ENCODE measurements at places on chromosomes 7 and 10.

DNA sequence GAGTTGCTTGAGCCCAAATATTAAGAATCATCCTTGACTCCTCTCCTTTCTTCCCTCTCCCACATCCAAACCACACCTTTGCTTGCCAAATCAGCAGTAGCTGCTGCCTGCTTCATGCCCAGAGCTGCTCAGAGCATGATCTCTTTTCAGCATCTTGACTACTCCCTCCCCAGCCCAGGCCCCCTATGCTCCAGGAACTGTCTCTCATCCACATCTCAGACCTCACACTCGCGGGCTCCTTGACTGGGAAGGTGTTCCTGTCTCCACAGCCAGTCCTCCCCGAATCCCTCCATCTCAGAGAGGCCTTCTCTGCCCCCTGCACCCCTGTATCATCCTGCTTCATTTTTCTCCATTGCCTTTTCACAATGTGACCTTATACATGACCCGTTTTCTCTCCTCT is 157.0 kb downstream of the DNAJB6 start:
- DNase-seq: no peak

- DNase-seq: no peak
Observed at GRCh38 chr10:26085549-26085948, 131.0 kb upstream of the GAD2 start.

- peak; percentile 71 for DNase-seq
Observed at GRCh38 chr10:48742891-48743860, 58.5 kb downstream of the WDFY4 start.

DNA sequence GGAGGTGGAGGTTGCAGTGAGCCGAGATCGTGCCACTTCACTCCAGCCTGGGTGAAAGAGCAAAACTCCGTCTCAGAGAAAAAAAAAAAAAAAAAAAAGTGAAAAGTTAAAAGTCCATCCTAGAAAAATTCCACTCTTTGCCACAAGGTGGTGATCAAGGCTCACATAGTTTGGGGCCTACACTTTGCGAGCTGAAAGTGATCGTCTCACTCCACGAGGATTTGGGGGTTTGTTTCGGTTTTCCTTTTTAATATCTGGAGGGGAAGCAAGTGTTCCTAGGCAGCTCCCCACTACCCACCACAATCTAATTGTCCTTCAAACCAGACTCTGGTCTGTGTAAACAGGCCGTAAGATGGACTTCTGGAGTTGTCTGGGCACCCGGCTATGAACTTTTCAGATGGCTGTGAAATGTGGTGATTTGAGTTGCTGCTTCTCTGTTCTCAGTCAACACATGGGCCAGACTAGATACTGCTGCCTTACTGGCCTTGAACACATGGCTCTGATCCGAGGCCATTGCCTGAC is 27.1 kb downstream of the PRLHR start:
- peak; percentile 59 for DNase-seq

DNA sequence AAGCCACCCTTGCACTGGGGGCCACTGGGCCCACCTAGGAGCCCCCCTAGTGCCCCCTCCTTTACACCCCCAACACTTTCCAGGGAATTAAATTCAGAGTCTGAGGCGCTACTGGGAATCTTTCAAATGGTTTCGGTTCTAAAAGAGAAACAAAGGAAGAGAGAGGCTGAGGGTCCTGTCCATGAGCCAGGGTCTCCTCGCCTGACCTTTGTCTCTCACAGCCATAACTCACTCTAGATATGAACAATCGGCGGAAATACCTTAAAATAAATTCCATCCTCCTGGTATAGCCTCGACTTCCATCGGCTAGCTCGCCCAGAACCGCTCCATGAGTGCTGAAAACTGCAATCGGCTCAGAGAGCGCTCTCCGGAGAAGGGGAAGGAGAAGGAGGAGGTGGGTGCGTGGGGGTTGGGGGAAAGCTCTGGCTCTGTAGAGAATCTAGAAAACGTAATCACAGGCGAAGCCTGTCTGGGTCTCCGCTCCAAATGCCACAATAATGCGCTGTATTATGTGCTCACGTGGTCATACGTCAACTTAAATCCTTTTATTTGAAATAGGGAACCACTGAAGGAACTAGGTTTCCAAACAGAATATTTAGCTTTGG is 12.6 kb downstream of the HOXA4 start:
- DNase-seq: no peak

- DNase-seq: no peak
Observed at GRCh38 chr7:67021260-67021659, 24.6 kb downstream of the TYW1 start.

DNA sequence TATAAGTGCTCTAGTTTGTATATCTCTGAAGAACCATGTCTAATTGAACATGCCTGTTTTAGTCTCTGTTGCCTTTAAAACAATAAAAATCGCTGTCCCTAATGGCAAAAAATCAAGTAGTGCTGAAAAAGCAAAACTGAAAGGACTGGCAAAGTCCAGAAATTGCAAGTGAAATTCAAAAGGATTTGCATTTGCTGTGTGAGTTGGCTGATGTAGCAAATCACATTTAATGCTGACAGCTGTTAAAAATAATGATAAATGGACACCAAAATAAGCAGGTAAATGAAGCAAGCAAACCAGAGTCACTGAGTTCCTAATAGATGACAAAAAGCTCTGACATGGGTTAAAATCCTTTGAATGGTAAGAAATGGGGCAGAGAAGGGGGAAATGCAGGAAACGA is 874.1 kb downstream of the GRM8 start:
- DNase-seq: no peak

GRCh38 chr7:93331706-93332105 is 99.5 kb downstream of the VPS50 start:
- no peak for DNase-seq

DNA sequence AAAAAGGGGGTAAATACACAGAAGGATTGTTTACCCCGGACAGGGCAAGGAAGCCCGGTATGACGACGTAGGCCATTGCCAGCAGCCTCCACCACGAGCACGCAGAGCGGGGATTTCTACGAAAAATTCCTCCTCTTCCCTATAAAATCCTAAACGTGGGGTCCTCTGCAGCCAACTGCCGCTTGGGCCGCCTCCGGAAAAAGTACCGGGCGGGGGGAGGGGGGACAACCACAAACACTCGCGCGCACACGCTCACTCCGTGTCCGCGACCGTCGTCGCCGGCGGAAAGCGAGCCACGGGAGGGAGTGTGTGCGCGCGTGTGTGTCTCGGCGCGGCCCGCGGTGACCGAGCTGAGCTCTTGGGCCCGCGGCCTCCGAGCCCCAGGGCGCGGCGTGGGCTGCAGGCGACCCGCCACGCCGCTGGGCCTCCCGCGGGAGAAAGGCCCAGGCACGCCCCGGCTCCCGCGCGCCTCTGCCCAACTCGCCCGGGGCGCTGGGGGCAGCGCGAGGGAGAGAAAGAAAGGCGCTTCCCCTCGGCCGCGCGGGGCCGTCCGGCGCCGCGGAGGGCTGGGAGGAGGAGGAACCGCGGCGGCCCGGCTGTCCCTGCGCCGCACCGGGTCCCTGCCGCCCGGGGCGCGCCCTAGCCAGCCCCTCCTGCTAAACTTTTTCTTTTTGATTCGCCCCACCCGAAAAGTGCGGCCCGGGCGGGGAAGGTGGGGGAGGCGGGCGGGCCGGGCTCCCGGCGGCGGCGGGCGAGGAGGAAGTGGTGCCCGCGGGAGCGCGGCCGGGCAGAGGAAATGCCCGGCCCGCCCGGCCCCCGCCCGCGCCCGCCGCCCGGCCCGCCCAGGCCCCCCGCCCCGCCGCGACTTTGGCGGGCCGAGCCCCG is 1.5 kb downstream of the CTBP2 start:
- peak; percentile 70 for DNase-seq

GRCh38 chr10:80561950-80562349 is 24.2 kb downstream of the SH2D4B start:
- DNase-seq: no peak

DNA sequence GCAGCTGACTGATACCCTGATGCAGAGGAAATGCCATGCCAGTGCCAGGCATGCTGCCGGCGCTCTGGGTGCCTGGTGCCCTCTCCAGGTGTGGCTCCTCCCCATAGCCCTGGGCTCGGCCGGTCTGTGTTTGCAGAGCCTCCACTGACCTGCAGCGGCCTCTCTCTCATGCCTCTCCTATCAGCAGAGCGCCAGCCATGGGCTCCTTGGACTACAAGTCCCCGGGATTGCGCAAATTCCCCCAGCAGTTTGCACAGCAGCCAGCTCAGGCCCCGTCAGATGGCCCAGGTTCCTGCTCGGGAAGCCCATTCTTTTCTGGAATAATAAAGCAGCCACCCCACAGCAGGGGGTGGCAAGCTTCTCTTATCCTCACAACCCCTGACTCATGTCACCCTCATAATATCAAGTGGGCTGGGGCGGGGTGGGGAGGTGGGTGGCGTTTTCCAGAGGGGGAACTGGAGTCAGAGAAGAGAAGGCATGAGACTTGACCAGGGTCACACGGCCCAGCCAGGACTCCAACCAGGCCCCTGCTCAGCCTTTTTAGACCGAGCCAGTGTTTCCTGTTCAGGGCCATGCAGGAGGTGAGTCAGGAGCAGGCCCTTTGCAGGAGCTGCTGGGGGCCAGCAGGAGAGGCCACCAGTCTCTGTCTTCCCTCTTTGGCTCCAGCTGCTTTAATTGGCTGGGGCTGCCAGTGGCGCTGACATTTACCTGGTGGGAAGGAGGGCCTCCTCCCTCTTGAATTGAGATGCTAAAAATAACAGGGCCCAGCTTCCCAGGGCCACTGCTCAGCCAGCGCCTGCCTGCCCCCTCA is 58.6 kb downstream of the ZMIZ1 start:
- peak; percentile 88 for DNase-seq

DNA sequence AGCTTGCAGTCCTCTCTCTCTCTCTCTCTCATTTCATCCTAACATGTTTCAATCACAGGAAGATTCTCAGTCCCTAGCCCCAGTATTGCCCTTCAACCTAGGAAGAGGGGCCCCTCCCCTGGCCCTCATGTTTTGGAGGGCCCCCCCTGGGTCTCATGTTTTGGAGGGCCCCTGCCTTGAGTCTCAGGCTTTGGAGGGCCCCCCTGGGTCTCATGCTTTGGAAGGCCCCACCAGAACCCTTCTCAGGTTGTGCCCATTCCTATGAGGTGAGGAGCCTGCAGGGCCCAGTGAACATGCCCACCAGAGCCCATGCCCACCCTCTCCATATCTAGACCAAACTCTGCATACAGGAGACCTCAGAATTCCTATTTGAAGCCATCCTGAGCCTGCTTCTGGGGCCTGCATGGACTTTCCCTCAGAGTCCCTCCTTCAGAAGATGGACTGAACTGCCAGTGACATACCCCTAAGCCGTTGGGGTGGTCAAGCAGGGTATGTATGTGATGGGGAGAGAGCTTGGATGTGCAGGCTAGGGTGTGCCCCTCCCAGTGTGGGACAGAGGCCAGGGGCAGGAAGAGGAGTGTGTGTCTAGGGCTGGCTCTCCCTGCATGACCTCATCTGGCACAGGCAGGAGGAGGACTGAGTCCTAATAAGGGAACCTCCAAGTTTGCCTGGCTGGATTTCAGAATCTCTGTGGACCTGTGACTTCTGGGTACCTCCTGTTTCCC is 8.1 kb upstream of the VDAC2 start:
- no peak for DNase-seq

DNA sequence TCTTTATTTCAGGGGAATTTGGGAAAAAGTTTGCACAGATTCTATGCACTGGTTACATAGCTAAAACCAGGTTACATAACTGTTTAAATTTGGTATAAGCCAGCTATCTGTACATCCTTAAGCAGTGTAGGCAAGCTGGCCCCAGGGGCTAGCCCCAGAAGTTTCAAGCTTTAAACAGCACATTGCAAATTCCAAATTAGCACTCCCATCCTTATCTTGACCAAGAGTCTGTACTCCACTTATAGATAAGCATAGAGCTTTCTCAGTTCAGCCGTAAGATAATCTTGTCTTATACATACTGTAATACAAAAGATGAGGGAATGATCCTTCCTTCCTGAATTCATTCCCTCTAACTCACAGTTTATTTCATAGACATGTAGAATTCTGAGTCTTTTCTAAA is 109.3 kb downstream of the SPAG6 start:
- DNase-seq: no peak

- DNase-seq: no peak
Observed at GRCh38 chr7:71566991-71567390, 435.0 kb downstream of the GALNT17 start.

GRCh38 chr7:93232673-93233018 is 480 bp downstream of the VPS50 start:
- peak; percentile 31 for DNase-seq

GRCh38 chr10:107342711-107343110 is 178.2 kb upstream of the SORCS1 start:
- DNase-seq: no peak

DNA sequence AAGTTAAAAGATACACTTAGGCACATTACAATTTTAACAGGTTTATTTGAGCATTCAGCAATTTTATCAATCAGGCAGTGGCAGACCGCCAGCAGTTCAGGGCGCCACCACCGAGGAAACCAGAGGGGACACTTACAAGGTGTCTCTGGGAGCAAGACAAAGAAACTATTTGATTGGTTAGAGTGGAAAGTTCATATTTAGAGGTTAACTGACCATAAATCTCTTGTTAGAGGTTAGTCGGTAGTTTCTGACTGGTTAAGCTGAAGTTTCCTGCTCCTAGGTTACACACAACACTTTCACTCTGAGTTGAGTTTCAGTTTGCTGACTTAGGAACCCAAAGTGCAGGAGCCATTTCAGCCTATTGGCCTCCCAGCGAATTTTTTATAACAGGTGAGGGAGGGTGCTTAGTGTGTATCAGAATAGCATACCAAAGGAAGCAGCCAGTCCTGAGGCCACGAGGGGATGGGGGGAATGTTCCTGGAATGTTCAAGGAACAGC is 10.8 kb upstream of the PVRIG start:
- no peak for DNase-seq

GRCh38 chr7:14900051-14900450 is 2.5 kb downstream of the DGKB start:
- no peak for DNase-seq

DNA sequence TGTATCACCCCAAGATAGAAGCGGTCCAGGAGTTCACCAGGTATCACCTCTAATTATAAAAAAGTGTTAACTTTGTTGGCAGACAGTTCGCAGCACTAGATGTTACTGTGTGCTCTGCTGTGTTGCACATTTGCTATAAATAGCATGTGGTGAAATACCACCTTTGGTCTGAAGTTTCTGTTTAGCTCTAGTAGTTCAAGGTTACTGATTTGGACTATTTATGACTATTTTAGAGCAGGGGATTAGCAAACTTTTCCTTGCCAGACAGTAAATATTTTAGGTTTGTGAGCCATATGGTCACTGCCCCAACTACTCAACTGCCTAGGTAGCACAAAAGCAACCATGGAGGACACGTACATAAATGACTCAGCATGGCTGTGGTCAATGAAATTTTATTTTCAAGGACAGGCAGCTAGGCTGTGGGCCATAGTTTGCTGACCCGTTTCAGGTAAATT is 16.5 kb downstream of the DENND10 start:
- DNase-seq: no peak

DNA sequence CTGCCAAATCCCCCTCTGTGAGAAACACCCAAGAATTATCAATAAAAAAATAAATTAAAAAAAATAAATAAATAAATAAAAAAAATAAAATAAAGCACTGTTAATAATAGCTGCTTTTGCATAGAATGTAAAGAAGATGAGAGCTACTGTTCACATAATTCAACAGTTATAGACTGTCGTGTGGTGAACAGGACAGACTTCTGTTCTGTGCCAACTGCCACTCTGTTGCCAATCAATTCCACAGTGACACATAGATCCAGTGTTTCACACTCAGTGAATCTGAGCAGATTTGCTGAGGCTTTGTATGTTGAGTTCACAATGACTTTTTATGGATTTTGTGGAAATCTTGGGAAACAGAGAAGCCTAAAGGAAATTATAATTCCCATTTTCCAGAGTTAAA is 14.9 kb downstream of the ARHGAP19 start:
- no peak for DNase-seq

Data from CD14-positive monocyte (primary cell).